ENCODE measurements at places on chromosomes 6 and 20. TPM values are rescaled to one million over a fixed set of nuclear protein-coding genes. Genes with fewer than 3 reads are reported as not detected.

The COL19A1 gene
- 0.19 TPM for total RNA-seq

The SGK2 gene
- 1.6 TPM for total RNA-seq

GRCh38 chr6:67775333-67775732 is 859.7 kb upstream of the ADGRB3 start:
- H3K36me3 ChIP-seq: no peaks in the 10 kb centered on the region
- no peak overlapping the region for H3K4me3 ChIP-seq
- H3K27ac ChIP-seq: no peak overlapping the region
- H3K27me3 ChIP-seq: peaks cover 32% of the 10 kb centered on the region

- no peaks in the 10 kb centered on the region for H3K4me1 ChIP-seq
- no peaks in the 10 kb centered on the region for H3K27me3 ChIP-seq
- no peak overlapping the region for H3K27ac ChIP-seq
- no peaks in the 10 kb centered on the region for H3K36me3 ChIP-seq
Measured at GRCh38 chr20:5463007-5463686, 146.4 kb upstream of the PROKR2 start.

GRCh38 chr6:92942549-92942948 is 476.8 kb downstream of the EPHA7 start:
- no peaks in the 10 kb centered on the region for H3K4me1 ChIP-seq
- H3K27ac ChIP-seq: no peak overlapping the region
- H3K27me3 ChIP-seq: no peaks in the 10 kb centered on the region
